ENCODE measurements at places on chromosomes 12 and 14. TPM values are rescaled to one million over a fixed set of nuclear protein-coding genes. Genes with fewer than 3 reads are reported as not detected.

The PDE3A gene
- total RNA-seq, result 0.07 TPM

The CLEC6A gene
- not detected for total RNA-seq

The LRP1-AS gene
- total RNA-seq, result not detected

The VDR gene
- total RNA-seq, result 1.8 TPM

The SLC39A5 gene
- total RNA-seq, result not detected

The NUAK1 gene
- not detected for total RNA-seq

The FAR2 gene
- 8.5 TPM for total RNA-seq

The PDZRN4 gene
- not detected for total RNA-seq

The C3AR1 gene
- 3.1 TPM for total RNA-seq

The SPX gene
- total RNA-seq, result 5.6 TPM

The NAV3 gene
- 0.08 TPM for total RNA-seq

The RBP5 gene
- not detected for total RNA-seq

The KRT4 gene
- total RNA-seq, result not detected

The MUCL1 gene
- total RNA-seq, result not detected

The SLC17A8 gene
- total RNA-seq, result not detected

The PTPRO gene
- 4.5 TPM for total RNA-seq

The LRRK2 gene
- 1.1 TPM for total RNA-seq

The IFT81 gene
- total RNA-seq, result 0.86 TPM

The CD69 gene
- 1,001 TPM for total RNA-seq

DNA sequence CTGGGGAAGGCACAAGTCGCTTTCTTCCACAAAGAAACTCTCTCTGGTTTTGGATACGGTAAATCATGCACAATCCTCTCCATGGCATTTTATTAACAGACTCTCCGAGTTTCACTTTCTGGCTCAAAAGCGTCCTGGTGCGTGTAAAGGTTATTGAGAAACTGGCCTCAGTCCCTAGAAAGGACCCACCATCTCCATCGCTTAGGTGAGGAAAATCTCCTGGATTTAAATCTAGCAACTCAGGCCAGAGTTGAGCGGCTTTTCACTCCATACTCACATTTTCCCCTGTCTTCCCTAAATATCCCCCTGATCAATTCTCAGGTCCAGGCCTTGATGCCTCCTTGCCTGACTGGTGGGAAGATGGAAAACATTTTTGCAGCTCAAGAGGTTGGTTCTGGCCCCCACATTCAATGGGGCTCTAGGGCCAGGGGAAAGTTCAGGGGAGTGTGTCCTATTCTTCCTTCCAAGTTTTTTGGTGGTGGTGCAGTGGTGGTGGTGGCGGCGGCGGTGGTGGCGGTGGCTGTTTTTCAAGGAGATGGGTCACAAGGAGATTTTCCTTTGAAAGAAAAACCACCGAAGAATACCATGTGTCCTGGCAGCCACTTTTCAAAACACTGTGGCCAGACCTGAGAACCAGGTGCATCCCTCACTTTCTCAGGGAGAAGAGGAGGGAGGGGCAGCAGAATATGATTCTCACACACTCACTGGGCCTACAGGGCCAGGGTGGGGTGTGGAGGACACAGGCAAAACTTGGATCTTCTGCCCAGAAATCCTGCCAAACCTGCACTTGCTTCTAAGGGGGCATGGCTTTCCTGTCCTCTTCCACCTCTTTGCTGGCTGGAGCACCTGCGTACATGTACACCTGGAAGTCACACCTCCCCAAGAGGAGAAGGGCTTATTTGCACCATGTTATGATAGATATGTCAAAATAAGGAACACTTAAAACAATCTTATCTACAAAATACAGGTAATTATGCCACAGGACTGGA is 46.7 kb upstream of the PNMA1 start:
- no peak for DNase-seq

- no peak for DNase-seq
These were observed 293.0 kb upstream of the TBX3 start for GRCh38 chr12:114976959-114977358.

DNA sequence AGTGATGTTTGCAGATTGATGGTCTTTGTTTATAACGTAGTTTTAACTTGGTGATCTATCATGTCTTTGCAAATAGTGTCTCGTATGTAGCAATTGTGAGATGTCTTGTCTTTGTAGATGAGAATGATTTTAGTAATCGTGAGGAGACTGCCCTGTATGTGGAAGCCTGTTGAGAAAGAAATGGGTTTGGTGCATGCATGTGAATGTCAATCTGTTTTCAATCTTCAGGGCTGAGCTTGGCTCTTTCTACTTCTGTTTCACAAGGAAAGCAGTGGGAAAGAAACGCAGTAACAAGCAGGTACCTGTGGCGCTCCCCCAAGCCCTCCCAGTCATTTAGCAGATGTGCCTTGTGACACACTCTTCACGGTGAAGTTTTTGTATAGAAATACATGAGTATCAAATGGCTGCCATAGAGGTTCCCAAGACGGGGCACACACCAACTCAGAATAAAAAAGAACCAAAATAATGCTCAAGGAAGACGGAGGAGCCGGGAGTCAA is 342.8 kb upstream of the DDHD1 start:
- no peak for DNase-seq

GRCh38 chr14:80237143-80237542 is 25.8 kb upstream of the DIO2 start:
- DNase-seq, result no peak

GRCh38 chr12:130523863-130524614 is 186.4 kb downstream of the PIWIL1 start:
- no peak for DNase-seq

GRCh38 chr14:73465823-73466532 is 7.6 kb upstream of the NUMB start:
- DNase-seq, result no peak

- no peak for DNase-seq
These were observed 189.8 kb upstream of the PRICKLE1 start for GRCh38 chr12:42779186-42779859.

DNA sequence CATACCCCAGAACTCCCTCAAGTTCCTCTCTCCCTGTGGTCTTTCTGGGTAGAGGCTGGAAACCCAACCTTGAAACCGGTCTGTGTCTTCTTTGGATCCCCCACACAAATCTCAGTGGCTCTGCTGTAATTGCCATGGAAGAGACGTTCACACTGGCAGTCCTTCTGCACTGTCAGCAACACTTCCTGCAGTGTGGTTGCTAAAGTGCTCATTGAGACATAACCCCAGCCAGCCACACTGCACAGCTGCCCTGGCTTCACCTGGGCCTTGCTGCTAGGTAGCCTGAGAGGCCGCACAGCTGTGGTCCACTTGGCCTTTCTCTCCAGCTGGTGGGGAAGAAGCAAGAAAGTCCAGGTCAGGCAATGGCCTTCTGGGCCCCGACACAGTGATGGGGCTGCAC is 2.4 kb downstream of the GZMH start:
- DNase-seq, result no peak

GRCh38 chr14:68756000-68756481 is 36.8 kb downstream of the ZFP36L1 start:
- no peak for DNase-seq

DNA sequence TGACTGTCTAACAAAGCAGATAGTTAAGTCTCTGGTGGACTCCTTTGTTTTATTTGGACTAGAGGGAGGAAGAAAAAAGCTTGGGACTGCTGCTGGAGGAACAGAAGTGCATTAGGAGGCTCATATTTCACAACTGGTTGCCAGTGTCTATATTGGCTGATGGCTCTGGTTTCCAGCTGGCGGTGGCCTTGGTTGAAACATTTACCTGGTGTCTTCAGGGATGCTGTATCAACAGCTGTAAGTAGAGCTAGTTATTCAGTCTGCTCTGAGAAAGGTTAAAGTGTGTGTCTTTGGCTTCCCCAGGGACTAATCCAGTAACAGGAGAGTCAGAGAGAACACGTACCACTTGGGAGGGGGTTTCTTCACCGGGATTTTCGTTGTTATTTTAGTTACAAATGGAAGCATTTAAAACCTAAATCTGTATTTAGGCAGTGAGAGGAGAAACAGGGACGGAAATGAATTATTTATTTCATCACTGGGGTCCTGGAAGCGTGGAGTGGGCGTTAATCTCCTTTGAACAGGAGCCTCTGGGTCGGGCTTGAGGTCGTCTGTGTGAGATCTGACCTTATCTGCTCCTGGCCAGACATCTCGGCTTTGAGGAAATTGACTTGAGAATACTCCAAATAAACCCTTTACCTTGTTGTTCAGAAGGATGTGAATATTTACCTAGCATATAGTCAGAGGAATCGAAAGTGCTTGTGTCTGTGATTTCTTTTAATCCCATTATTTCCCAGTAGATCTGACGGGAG is 149.9 kb downstream of the NRXN3 start:
- DNase-seq, result no peak

- DNase-seq, result no peak
These were observed 393.9 kb upstream of the RGS6 start for GRCh38 chr14:71538288-71538687.

DNA sequence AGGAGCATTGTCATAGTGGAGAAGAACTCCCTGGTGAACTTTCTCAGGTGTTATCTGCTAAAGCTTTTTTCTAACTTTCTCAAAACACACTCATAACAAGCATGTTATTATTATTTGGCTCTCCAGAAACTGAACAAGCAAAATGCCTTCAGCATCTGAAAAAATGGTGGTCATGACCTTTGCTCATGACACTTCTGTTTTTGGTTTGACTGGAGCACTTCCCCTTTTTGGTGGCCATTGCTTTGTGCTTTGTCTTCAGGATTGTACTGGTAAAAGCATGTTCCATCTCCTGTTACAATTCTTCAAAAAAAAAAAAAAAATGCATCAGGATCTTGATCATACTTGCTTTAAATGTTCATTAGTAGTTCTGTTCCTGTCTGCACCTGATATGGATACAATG is 1241.6 kb upstream of the USP15 start:
- DNase-seq, result no peak

DNA sequence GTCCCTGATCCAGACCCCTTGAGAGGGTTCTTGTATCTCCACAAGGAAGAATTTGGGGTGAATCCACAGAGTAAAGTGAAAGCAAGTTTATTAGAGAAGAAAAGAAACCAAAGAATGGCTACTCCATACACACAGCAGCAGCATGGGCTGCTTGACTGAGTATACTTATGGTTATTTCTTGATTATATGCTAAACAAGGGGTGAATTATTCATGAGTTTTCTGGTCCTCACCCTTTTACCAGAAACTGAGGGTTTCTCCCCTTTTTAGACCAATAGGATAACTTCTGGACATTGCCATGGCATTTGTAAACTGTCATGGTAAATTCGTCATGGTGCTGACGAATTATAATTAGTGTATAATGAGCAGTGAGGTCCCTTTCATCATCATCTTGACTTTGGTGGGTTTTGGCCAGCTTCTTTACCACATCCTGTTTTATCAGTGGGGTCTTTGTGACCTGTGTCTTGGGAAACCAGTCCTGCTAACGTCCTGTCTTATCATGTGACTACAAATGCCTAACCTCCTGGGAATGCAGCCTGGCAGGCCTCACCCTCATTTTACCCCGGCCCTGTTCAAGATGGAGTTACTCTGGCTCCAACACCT is 121.9 kb downstream of the SPTSSA start:
- DNase-seq, result no peak

DNA sequence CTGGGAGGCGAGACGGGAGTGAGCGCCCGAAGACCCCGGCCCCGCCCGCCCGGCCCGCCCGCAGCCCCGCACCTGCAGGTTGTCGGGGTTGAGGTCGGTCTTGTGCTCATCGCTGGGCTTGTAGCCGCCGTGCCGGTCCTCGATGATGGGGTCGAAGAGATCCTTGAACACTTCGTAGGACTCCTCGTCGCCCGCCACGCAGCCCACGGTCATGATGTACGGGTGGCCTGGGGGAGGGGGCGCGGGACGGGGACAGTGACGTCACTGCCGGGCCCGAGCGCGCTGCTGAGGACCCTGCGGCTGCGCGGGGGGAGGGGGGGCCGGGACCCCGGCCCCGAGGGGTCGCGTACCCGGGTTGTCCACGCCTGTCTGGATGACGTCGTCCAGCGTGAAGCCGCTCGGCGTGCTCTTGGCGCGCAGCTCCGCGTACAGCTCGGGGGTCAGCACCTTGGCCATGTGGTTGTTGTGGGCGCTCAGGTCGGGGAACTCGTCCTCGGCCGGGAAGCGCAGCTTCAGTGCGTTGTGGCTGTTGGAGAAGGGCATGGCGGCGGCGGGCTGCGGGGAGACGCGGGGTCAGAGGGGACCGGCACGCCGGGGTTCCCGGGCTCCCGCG is 573 bp downstream of the CKB start:
- DNase-seq, result no peak

- DNase-seq, result no peak
These were observed 360.1 kb upstream of the TBX3 start for GRCh38 chr12:115044073-115044472.

DNA sequence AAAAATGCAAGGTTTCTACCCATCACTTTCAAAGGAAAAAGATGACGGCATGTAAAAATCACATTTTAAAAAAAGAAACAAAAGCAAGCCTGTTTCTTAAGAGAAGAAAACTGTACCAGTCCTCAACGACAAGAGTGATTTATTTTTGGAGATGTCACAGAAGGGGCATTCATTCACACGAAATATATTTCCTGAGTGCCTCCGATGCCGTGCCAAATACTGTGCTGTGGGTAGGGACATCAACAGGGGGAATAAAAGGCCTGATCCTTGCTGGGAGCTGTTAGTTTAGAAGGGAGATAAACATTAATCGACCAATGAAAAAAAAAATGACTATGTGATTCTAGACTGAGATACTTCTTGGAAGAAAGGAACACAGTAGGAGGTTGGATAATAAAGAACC is 297.5 kb upstream of the SOX5 start:
- DNase-seq, result no peak

- DNase-seq, result no peak
These were observed 334.9 kb downstream of the SNAPC1 start for GRCh38 chr14:62097072-62097471.

Data from T-helper 17 cell (primary cell).